ENCODE measurements at places on chromosomes 3 and 15. TPM values are rescaled to one million over a fixed set of nuclear protein-coding genes. Genes with fewer than 3 reads are reported as not detected.
A peak's percentile ranks its signal among the peaks of the same experiment; 100 is the strongest.

DNA sequence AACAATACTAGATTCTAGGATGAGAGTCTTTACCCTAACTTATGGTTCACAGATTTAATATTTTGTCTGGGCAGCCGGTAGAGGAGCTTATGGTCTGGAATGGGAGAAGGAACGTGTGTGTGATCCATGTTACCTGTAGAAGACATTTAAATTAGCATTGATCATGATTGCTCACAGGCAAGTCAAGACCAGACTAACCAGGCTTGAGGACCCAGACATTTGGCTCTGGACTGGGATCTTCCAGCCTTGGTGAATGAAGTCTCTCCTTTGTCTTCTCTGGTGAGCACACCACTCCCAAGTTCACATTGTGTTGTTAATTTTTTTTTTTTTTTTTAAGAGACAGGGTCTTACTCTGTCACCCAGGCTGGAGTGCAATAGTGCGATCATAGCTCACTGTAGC, 11.7 kb downstream of the ABHD2 start:
- no peak for DNase-seq
- H3K27me3 ChIP-seq, result no peaks in the 10 kb centered on the region
- peak overlapping the region; percentile 97 for H3K27ac ChIP-seq
- H3K4me1 ChIP-seq, result peaks cover 86% of the 10 kb centered on the region

DNA sequence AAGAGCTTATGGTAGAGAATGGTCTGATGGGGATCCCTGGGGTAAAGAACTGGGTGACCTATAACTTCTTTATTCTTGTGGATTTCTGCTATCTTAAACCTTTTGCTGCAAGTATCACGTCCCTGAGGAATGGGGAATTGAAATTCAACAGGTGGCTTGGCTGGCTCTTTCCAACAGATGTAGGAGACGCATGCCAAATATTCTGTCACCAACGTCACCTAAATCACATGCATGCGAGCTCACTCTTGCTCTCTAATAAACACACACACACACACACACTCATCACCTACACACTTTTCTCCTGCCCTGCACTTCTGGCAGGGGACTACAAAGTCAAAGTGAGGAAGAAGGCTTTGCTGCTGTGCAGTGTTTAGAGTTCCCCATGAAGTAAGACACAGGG, 145.8 kb upstream of the NECTIN3 start:
- H3K4me1 ChIP-seq, result no peaks in the 10 kb centered on the region
- no peaks in the 10 kb centered on the region for H3K36me3 ChIP-seq
- H3K27ac ChIP-seq, result no peak overlapping the region
- no peak overlapping the region for H3K4me3 ChIP-seq
- DNase-seq, result peak; percentile 21
- H3K27me3 ChIP-seq, result no peaks in the 10 kb centered on the region

GRCh38 chr3:12916159-12916558, 74.8 kb upstream of the RPL32 start:
- peaks cover 18% of the 10 kb centered on the region for H3K4me1 ChIP-seq
- H3K36me3 ChIP-seq, result peaks cover 5% of the 10 kb centered on the region
- no peaks in the 10 kb centered on the region for H3K27me3 ChIP-seq
- DNase-seq, result no peak

CISH gene
- total RNA-seq, result 8.9 TPM

GRCh38 chr15:91384189-91384730, 284.2 kb downstream of the SV2B start:
- H3K36me3 ChIP-seq, result no peaks in the 10 kb centered on the region
- no peak for DNase-seq
- H3K27me3 ChIP-seq, result no peaks in the 10 kb centered on the region
- H3K4me3 ChIP-seq, result no peak overlapping the region
- H3K27ac ChIP-seq, result no peak overlapping the region

- H3K4me3 ChIP-seq, result no peak overlapping the region
- no peak for DNase-seq
These were observed 51.8 kb downstream of the ATP8B4 start for GRCh38 chr15:50067254-50067653.

GRCh38 chr3:78823859-78824258, 943.9 kb downstream of the ROBO1 start:
- H3K36me3 ChIP-seq, result no peaks in the 10 kb centered on the region
- no peak for DNase-seq

EOMES gene
- total RNA-seq, result 0.19 TPM

- H3K27ac ChIP-seq, result no peak overlapping the region
- DNase-seq, result no peak
- no peak overlapping the region for H3K4me3 ChIP-seq
These were observed 539.2 kb downstream of the VGLL3 start for GRCh38 chr3:86451749-86452148.
